ENCODE measurements at places on chromosomes 5 and 9.

DNA sequence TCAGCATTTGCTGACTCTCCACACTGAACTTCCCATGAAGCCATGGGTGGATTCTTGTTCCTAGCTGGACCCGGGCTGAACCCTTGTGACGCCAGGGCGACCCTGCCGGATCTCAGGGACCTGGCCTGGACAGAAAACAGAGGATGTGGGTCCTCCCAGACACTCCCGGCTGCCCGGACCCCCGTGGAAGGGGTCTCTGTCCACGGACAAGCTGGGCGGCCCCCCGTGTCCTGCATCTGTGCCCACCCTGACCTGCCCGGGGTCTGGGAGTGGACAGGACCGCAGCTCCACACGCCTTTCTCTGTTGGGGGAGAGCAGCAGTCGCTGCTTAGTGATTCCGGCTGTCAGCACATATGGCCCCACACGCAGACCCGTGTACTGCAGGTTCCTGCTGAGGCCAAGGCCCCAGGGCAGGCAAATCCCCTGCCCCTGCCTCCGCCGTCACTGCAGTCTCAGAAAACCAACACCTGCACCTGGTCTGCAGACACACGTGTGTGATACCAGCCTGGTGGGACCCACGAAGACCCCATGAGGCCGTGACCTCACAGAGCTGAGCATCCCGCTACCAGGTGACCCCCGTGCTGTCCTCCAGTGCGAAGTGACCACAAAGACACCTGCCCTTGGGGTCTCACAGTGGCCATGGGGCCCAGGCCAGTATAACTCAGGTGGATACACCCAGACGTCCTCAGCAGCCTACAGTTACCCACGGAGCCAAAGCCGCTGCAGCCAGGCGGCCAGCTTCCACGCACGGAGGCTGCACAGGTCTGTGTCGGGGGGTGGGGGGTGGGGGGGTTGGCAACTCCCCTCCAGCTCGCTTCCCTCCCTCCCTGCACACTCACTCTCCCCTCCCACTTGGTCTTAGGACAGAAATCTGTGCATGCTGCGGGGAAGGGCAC lies 50.6 kb downstream of the NKD2 start:
- no peak for DNase-seq

DNA sequence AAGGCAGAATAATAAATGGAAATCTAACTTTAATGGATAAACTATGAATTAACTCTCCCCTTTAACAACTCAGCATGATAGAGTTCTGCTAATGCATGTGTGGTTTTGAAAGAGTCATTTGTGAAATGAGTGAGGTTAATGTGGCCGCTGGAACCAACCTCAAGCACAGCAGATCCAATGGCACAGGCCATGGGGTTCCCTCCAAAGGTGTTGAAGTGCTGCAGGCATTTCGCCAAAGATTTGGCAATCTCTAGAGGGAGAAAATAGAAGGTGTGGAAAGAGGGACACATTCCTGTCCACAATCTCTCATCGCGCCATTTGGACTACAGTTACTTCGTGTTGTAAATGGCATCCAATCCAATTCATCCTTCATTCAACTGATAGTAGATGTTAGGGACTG lies 35.0 kb downstream of the AGXT2 start:
- no peak for DNase-seq

DNA sequence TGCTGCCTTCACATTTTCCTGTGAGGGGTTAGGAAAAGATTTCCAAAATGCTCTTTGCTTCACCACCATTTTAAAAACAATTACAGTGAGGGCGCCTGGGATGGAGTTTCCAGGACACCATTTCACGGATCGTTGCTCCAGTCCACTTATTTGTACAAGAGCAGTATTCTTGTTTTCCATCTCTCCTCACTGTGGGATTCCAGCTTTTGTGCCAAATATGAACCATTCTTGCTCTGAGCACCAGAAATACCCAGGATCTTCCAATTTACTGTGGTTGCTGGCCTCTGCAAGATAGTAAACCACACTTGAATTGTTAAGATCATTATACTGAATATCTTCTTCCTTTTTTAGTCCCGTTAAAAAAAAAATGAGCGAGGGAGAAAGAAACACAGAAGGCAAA lies 899.5 kb downstream of the TLE1 start:
- no peak for DNase-seq

DNA sequence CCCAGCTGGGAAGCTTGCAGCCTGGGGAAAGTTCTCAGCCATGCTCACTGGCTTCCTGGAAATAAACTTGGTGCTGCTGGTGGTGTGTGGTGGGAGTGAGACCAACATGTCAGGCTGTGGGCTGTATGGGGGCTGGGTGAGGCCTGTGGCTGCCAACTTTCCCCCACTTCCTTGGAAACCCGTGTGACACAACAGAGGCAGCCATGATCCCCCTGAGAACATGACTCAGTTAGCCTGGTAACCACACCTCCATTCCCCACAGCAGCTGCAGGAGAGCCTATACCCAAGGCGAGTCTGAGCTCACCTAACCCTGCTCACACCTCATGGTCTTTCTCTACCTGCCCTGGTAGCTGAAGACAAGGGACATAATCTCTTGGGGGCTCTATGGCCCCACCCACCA lies 72.7 kb upstream of the RGMB start:
- no peak for DNase-seq

DNA sequence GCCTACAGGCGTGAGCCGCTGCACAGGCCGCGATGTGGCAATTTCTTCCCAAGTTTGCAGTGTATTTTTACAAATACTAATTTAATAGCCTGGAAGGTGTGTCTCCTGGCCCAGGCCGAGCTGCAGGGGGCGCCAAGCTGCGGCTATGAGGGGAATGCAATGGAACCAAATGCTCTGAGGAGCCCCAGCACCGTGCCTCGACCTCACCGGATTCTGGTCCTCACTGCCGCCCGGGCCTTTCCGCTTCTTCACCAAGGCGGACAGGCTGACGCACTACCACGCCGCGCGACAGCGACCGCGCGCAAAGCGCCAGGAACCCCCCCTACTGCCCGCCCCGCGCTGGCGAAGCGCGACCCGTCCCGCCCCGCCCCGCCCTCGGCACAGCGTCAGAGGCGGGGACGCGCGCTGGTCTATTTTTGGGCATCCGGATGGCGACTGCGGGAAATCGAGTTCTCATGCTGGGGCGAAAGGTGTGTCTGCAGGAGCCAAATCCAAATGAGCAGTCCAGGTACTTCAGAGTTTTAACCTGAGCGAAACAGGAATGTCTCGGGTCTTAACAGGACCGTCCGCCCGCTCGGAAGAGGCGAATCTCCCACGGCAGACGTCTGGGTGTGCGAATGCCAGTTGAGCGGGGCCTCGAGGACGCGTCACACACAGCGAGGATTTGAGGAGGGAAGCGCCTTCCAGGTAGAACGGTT lies 31.7 kb upstream of the PRXL2C start:
- DNase-seq = peak; percentile 81

- no peak for DNase-seq
Observed at GRCh38 chr9:135711391-135711790, 9.4 kb downstream of the KCNT1 start.

DNA sequence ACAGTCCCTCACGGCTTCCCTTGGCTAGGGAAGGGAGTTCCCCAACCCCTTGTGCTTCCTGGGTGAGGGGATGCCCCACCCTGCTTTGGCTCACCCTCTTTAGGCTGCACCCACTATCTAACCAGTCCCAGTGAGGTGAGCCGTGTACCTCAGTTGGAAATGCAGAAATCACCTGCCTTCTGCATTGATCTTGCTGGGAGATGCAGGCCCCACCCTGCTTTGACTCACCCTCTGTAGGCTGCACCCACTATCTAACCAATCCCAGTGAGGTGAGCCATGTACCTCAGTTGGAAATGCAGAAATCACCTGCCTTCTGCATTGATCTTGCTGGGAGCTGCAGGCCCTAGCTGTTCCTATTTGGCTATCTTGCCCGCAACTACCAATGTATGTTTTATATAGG lies 44.7 kb downstream of the CCL28 start:
- DNase-seq = no peak

- DNase-seq = no peak
Observed at GRCh38 chr5:3348576-3349535, 246.8 kb upstream of the IRX1 start.

GRCh38 chr5:169577951-169578350 lies 5.6 kb upstream of the SPDL1 start:
- DNase-seq = no peak

- DNase-seq = no peak
Observed at GRCh38 chr9:79116709-79117108, 455.1 kb upstream of the TLE4 start.

DNA sequence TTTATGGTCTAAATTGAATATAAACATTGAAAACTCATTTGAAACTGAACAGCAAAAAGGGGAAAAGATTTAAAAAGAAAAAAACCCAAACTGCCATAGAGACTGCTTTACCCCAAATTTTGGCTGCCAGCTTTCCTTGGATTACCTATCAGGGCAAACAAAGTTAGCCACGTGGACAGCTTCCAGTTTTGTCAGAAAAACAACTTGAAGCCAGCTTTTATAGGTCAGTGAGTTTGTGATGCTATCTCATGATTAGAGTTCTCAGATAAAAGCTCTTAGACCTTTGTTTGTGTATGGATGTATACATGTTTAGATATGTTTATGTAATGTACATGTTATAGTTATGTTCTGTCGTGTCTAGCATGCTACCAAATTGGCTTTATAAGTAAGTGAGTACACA lies 16.1 kb downstream of the FBP2 start:
- DNase-seq = no peak

DNA sequence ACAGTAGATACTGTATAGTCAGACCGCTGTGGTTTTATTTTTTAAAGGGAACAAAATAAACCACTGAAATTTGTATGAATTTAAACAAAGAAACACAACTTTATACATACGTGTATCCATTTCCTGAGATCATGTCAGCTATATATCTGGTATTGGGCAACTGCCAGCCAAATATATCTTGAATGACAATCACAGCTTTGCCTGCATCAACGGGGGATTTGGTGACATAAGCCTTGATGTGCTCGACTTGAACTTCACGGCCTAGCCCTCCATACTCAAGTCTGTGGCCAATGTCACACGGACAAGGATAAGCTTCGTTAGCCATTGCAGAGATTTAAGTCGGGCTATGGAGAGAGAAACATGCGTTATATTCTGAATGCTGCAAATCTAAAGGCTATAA lies 17.3 kb downstream of the CMBL start:
- DNase-seq = no peak

DNA sequence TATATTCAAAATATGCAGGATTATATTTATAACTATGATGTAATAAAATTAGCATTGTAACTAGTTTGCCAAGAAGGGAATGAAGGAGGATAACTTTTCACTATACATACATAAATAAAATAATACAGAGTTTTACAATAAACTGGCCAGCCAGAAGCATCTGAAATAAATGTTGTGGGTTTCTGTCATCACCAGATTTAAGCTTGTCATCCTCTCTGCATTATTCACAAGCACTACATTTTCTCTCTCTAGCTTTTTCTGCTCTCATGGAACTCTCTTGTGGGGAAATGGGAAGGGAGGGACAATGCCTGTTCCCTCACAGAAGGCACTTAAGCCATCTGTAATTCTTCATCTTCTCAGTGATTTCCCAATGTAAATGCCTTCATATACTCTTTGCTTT lies 626.8 kb downstream of the SEMA5A start:
- no peak for DNase-seq

DNA sequence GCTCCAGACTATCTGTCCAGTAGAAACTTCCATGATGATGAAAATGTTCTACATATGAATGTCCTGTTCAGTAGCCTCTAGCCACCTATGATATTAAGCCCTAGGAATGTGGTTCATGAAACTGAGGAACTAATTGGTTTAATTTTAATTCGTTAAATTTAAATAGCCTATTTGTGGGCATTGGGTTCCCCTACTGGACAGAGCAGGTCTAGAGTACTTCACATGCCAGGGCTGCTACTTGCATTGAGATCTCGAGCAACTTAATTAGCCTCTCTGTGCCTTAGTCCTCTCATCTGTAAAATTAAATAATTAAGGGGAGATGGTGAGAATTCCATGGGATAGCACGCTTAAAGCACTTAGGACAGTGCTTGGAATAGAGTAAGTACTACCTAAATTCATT lies 160.0 kb downstream of the PAPPA start:
- DNase-seq = no peak

DNA sequence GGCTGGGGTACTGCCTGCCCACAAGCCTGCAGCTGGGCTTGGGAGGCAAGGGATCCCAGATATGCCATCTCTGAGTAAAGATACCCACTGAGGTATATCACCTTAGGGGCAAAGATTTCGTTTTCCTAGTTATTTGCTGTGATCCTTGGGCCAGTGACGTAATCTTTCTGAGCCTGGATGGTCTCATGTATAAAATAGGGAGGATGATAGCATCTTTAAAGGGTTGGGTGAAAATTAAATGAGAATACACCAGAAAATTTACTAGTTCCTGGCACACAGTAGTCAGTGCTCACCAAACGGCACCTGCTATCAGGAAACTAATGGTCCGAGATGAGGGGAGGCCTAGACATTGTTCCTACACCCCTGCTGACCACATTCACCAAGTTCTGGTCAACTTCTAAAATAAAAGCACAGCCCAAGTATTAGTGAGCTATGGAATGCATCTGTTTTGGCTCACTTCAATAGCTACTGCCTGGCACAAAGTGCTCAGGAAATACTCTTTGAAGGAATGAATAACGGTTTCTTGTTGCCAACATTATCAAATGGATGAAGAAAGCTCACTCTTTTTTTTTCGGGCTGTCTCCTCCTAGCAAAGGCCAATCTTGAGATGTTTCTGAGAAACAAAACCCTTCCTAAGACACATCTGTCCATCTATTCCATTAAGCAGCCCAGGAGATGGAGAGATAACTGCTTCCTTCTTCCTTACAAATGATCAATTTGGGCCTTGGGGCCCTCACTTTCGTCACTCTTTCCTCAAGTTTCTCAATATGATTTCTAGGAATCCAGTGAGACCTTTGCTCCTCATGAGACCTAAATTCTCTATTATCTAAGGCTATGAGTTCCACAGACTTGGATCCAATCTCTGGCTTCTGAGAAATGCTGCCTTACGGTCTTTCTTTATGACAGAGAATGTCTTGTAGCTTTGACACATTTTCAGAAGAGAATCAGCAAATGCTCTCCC lies 98.2 kb downstream of the DPYSL3 start:
- no peak for DNase-seq

- DNase-seq = no peak
Observed at GRCh38 chr5:160260006-160260775, 30.9 kb downstream of the FABP6 start.

DNA sequence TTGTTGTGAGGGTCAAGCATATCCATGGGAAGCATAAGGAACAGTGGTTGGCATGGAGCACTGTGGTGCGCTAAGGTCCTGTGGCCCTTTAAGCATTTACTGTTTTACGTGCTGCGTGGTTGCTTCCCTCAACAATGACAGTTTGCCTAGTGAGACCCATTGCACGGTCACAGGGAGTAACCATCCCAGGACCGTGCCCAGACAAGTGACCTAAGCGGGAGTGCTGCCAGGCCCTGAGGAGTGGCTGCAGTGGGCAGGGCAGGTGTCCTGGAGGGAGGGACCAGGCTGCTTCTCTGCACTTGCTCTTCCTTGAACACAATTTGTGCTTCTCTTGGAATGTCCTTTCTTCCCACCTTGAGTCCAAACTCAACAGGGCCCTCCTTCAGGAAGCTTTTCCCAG lies 64.6 kb downstream of the RGS3 start:
- DNase-seq = no peak

- no peak for DNase-seq
Observed at GRCh38 chr9:18263377-18263776, 210.6 kb upstream of the ADAMTSL1 start.

Data from activated CD8-positive, alpha-beta memory T cell treated with anti-CD3 and anti-CD28 coated beads, Interleukin-2, amount 50 U/mL, for 4 hours (primary cell).